ENCODE measurements at places on chromosomes 7 and 10. TPM values are rescaled to one million over a fixed set of nuclear protein-coding genes. Genes with fewer than 3 reads are reported as not detected.

GRCh38 chr10:35413985-35414861 is 77.9 kb downstream of the CCNY start:
- no peak for DNase-seq

DNA sequence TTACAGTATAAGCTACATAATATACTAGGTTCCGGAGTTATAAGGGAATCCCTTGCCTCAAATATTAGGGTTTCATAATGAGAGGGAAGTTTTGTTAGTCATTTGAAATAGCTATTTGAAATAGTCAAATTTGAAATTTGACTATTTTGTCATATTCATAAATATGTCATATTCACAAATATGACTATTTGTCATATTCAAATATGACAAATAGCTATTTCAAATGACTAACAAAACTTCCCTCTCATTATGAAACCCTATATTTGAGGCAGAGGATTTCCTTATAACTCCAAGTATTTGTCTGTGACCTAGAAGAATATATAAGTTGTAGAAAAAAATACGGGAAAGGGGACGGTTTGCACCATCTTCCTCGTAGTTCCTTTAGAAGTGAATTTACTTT is 76.6 kb downstream of the HDAC9 start:
- DNase-seq: no peak

The DENND2A gene
- 46.4 TPM for total RNA-seq

DNA sequence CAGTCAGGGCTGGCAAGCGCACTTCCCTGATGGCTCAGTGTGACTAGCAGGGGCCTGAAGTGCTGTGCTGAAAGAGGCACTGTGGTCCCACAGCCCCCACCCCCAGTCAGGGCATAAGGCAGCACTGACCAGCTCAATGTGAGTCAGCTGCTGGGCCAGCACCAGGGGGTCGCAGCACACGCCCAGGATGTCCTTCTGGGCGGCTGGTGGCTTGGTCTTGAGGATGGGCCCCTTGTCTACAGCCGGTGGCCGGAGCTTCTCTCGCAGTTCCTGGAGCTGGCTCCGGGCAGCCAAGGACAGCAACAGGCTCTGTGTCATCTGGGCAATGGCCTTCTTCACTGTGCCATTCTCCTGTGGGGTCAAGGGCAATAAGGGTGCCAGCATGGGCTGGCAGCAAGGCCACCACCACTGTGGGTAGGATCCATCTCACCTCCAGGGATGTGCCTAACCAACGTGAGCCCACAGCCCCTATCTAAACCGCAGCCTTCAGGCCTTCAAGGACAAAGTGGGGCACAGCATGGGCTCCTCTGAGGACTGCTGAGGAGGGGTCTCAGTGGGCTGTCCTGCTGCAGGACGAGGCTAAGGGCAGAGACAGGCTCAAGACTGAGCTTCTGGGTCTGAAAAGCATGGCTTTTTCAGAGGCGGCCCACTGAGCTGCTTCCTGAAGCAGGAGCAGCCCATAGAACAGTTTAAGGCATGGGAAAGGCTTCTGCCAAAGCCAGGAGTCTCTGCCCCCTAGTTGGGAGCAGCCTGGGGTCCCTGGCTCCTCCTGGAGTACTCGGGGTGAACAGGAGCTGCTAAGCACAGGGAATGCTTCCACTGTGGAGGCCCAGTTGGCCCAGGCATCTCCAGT is 62.5 kb downstream of the CSGALNACT2 start:
- no peak for DNase-seq

The SPRN gene
- 0.71 TPM for total RNA-seq

DNA sequence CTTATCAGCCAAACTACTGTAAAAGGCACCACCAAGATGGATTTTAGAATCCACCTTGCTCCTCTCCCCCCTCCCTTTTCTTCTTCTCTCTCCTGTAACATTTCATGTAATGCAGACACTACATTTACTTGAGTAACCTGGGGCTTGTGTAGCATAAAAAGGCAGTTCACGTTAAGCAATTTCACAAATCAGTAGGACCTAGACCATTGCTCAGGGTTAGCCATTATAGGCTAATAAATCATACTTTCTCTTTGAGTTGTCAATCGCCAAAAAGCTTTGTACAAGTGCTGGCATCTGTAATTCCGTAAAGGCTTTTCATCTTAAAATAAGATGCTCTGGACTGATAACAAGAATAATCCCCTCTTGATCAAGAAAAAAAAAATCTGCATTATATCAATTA is 224.7 kb downstream of the GLI3 start:
- no peak for DNase-seq

GRCh38 chr7:139893999-139894398 is 64.9 kb downstream of the TBXAS1 start:
- DNase-seq: peak; percentile 39

The PARD3 gene
- 110 TPM for total RNA-seq

DNA sequence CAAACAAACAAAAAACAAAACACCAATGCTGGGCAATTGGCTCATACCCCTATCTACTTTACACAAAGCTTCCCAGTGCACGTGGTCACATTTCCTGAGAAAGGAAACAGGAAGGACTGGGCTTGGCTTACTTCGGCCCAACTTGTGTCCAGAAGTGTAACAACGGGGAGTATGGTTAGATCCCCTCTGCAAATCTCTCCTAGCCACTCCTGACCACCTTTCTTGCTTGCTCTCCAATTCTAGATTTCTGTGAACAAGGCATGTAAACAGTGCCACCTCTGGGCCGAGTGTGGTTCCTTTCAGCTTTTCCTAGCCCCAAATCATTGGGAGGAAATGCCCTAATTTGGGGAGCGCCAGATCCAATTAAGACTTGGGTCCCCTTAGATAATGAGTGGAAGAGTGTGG is 21.0 kb upstream of the FRAT2 start:
- DNase-seq: no peak

The CPED1 gene
- 31.1 TPM for total RNA-seq

DNA sequence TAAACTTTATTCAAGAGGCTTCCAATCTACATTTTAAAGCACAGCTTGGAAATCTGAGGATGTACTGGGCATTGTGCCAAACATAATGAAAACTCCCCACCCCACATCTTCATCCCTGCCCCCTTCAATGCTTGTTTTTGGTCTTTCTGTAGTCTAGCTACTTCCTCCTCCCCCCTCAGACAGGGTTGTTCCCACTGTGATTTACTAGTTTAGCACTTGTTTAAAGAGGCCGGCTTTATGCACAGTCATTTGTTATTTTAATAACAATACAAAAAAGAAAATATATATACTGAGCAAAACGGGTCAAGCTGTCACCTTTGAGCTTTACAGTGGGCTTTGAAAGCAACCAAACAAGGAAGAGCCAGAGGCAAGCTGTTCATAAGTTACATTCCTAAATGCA is 132.6 kb downstream of the CHRM2 start:
- DNase-seq: no peak

The CPA2 gene
- total RNA-seq: not detected

DNA sequence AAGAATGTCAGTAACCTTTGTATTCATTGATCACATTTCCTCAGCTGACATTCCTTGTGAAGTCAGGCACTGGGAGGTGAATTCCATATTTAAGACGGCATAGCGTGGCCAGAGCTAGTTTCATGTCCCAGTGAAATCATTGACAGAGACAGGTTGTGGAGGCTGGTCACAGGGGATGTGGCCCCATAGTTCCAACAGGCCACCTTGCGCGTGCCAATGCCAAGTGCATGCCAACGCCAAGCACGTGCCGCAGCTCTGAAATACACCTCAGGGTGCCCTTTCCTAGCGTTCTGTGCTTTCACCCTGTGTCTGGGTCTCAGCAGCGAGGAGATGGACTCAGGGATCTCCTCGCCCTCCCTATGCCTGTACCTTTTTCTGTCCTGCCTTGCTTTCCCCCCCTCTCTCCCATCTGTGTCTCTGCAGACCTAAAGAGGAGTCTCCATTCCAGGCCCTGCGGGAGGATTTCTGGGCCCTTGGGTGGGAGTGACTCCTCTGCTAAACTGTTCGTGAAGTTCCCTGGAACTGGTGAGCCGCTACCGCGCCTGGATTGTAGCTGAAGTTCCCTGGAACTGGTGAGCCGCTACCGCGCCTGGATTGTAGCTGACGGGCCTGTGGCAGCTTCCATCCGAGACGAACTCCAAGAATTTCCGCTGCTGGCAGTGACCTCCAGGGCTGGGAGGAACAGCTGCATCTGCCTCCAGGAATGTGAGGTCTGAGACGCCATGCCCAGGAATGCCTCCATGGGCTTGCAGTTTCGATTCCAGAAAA is 19.7 kb downstream of the AQP1 start:
- DNase-seq: peak; percentile 83

DNA sequence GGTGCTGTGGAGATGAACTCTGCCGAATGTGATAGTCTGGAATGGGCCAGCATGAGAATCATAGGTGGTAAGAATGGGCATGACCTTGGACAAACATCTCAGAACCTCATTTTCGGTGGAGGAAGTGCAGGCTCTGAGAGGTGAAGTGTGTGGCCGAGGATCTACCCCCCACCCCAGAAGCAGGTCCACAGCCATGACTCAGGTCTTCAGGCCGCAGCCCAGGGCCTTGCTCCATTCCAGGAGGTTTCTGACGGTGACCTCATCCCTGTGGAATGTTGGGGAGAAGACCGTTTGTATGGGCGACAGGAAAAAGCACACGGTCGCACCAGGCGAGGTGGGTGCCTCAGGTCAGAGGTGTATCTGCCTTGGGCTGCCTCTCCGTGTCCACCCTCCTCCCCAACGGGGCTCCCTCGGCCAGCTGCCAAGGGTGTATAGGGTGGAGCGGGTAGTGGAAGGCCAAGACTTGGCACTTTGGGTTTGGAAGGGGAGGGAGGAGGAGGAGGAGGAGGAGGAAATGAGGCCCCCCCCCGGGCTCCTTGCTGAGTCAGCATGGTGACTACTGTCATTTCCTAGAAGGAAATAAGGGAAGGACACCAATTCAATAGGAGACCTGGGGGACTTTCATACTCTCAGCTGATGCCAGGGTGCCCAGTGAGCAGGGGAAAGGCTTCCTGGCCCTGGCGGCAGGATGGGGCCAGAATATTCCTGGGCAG is 168.0 kb upstream of the RHEB start:
- peak; percentile 95 for DNase-seq

DNA sequence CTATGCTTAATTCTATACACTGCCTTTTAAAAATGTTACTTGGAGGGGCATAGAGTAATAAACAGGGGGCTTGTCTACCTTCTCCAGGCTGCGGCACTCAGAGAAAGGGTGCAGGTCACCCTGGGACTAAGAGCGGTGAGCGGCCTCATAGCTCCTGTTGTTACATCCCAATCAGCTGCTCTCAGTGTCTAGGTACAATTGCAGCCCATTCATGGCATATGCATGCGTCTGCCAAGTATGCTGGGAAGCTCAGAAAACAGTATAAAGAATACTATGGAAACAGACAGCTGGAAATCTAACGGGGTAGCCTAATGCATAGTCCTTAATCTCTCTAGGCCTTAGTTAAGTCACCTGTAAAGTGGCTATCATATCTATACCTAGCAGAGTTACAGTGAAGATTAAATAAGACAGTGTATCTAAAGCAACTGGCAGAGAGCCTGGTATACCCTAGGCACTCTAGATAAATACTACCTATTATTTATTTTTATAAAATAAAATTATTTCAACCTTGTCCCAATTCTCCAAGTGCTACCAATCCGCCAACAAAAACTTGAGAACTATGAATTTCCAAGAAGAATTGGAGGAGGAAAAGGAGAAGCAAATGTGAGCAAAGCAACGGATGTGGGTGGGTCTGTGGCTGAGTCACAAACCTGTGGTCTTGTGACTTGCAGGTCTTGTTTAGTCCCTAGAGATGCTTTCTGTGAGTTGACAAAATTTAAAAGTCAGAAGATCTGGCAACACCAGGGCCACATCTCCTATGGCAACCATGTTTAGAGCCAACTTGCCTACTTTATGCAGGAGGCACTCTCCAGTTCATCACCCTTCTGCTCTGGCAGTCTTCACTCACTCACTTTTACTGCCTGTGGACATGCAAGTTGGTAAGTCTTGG is 183.0 kb downstream of the RAPGEF5 start:
- DNase-seq: no peak
